ENCODE measurements at places on chromosomes 12 and 14.

- DNase-seq, result no peak
Measured at GRCh38 chr12:80195074-80195726, 95.9 kb downstream of the OTOGL start.

- DNase-seq, result no peak
Measured at GRCh38 chr12:105205322-105206048, 30.5 kb downstream of the APPL2 start.

- no peak for DNase-seq
Measured at GRCh38 chr14:20757965-20758364, 10.2 kb upstream of the EDDM3B start.

DNA sequence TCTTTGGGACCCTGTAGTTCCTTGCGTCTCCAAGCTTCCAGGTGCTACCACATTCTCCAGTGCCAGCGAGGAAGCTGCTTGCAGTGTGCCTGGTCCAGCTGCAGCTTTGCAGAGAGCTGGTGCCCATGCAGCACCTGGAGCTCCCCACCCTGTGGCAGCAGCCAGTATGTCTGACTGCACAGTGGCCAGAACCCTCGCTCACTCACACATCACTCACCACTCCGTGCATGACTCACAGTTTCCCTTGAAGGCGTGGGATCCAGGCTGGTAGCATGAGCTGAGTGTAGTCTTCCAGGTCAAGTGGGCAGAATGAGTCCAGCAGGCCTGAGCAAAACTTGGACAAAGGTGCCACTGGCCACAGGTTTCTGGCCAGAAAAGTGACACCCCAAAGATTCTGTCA is 33.6 kb downstream of the SDR9C7 start:
- DNase-seq, result no peak

- peak; percentile 34 for DNase-seq
Measured at GRCh38 chr14:90060312-90060964, 1.4 kb upstream of the KCNK13 start.

- DNase-seq, result no peak
Measured at GRCh38 chr14:45156067-45156466, 20.3 kb downstream of the FANCM start.

DNA sequence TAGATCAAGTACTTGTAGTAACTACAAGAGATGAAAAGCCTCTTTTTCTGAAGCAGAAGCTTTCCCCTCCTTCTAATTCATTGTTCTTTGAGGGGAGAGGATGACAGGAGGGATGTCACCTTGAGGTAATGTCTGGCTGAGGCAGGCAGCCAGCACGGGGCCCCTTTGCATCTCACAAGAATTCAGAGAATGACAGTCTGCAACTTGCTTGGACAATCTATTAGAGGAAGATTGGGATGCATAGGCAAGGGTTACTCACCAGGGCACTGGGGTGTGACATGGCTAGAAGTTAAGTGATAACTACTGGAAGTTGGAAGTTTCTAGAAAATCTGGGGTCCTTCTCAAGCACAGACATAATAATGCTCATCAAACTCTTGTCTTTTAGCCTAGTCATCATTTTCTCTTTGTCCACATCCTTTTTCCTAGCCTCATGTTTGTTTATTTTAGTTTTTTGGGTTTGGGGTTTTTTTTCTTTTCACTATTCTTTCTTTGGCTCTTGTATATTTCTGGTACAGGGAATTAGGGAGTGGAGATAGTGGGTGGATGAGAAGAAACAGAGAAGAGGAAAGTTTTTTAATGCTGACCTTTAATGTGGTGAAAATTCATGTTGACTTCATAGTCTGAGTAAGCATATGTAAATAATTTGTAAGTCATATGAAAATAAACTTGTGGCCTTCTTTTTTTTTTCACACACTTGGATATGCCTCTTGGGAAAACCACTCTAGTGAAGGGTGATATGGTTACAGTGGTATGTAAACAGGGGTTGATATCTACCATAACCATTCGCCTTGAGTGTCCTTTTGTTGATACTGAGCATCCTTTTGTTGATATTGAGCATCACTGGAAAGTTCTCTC is 55.1 kb downstream of the TTLL5 start:
- DNase-seq, result no peak

DNA sequence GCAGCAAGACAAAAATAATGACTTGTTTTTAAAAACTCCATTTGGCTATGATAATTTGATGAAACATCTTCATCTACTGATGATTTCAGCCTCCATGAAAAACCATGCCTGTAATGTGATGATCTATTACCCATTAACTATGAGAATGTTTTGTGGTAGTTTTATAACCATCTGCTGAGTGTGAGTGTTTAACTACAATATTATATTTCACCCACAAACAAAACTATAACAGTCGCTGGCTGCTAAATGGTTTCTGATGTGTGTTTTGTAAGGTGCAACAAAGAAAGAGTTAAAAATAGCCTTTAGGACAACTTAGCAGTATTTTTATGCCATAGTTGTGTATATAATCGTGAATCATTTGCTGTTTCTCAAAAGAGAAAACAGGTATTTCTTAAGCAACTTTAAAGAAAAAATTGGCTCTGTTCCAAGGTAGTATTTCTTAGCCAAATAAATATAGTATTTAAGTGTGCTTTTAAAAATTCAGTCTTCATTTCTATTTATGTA is 4.9 kb downstream of the PTHLH start:
- no peak for DNase-seq

DNA sequence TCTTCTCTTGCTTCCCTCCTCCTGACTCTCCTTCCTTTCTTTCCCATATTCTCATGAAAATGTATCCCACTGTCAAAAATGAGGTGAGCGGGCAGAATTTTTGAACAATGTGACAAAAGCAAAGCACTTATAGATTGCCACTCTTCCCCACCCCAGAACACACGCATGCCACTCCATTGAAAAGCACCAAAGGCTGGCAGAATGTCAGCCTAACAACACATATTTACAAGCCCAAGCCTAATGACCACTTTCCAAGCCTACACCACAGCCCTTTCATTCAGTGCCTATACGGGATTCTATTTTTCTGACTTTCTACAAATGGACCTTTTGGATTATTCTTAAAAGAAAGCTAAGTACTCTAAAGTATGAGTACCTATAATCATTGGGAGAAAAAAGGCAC is 62.9 kb upstream of the METAP2 start:
- DNase-seq, result no peak

- DNase-seq, result no peak
Measured at GRCh38 chr14:92470811-92471210, 42.8 kb upstream of the RIN3 start.

- no peak for DNase-seq
Measured at GRCh38 chr14:54749180-54749579, 153.4 kb downstream of the GCH1 start.

GRCh38 chr12:125267114-125267513 is 201.9 kb downstream of the AACS start:
- no peak for DNase-seq

- DNase-seq, result no peak
Measured at GRCh38 chr14:99990268-99991170, 74.7 kb upstream of the EVL start.

DNA sequence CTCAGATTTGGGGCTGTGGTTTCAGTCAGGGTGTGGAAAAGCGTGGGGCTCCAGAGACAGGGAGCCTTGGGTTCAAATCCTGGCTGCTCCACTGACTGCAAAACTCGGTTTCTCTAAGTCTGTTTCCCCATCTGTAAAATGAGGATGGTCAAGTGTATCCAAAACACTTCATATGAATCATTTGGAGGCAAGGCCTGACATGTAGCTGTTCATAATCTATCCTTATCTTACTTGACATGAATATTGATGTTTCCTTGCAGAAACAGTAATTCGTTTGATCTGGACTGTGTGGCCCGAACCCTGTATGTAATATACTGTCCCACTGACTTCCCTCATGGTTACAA is 1.5 kb upstream of the CCDC63 start:
- no peak for DNase-seq

- DNase-seq, result no peak
Measured at GRCh38 chr14:74601982-74602381, 10.1 kb downstream of the LTBP2 start.

GRCh38 chr14:57392830-57393229 is 2.4 kb downstream of the NAA30 start:
- no peak for DNase-seq

- no peak for DNase-seq
Measured at GRCh38 chr12:124795081-124795948, 68.3 kb downstream of the SCARB1 start.

- DNase-seq, result no peak
Measured at GRCh38 chr14:36580141-36580855, 2.1 kb downstream of the NKX2-8 start.

DNA sequence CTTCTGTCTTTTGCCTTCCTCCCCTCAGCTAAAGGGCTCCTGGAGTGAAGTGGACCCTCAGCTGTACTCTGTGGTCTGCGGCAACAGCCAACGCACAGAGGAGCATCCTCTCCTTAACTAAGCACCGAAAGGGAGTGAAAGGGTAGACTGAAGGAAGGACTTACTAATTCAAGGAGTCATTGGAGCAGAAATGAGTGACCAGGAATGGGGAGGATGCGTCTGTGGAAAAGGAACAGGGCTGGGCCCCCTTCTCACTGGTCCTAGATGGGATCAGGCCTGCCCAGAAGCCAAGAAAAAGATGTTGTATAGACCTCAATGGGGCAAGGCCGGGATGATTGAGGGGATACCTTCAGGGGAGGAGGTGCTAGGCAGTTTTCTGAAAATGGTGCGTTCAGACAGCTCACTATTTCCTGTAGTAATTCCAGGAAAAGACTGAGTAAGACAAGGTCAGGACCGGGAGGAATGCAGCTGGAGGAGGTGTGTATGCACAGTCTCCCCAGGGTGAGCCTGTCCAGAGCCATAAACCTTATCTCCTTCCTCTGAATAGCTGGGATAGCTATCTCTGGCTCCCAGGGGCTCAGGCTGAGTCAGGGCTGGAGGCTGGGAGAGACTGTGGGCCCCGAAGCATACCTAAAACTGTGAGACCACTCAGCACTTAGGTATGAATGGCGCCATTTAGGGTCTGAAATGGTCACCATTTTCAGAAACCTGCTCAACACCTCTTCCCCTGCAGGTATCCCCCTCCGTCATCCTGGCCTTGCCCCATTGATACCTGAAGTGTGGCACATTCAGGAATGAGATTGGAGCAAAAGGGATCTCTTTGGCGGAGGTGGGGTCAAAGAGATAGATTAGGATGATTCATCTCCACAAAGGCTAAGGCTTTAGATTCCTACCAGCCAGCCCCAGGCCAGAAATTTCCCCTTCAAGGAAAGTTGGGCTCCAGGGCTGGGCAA is 20.2 kb upstream of the KRT8 start:
- DNase-seq, result no peak

GRCh38 chr14:87241018-87241768 is 751.8 kb downstream of the GALC start:
- no peak for DNase-seq

DNA sequence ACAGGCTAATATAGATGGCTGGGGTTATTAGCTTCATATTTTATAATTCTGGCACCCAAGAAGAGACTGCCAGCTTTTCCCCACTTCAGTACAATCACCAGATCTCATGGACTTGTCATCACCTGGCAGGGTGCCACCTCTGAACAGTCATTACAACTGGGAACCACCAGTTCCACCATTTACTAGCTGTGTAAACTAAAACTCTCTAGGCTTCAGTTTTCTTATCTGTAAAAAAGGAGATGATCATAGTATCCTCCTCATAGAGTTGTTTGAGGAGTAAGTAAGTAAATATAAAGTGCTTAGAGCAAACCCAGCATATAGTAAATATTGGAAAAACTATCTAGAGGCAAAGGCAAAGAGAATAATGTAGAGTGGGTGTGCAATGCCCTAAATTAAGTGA is 19.3 kb downstream of the CPNE8 start:
- no peak for DNase-seq

- no peak for DNase-seq
Measured at GRCh38 chr12:65252515-65252914, 26.0 kb upstream of the MSRB3 start.

DNA sequence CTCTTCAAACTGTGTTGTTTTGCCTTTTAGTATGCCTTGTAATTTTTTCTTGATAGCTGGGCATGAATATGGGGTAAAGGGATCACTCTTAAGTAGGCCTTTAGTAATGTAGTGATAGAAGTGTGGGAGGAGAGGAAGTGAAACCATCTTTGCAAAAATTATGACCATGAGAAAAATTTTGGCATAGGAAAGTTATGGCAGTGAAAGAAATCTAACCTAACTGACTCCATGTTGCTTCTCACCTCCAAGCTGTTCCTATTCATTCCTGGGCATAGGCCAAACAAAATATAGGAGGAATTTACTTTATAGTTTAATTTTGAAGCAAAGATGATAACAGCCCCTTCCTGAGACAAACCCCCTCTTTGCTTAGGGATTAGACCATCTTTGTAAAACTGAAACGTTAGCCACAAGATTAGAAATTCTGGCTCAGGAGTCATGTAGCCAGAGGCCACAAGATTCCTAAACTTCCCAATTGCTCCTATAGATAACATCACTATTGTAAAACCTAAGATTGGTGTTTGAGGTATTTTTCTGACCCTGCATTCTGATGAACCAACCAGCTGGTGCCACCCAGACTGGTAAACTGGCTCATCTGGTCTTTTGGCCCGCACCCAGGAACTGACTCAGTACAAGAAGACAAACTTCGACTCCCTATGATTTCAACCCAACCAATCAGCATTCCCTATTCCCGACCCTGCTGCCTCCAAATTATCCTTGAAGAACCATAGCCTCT is 45.8 kb downstream of the CRADD start:
- no peak for DNase-seq

GRCh38 chr12:123050913-123051312 is 70.4 kb downstream of the ARL6IP4 start:
- no peak for DNase-seq

DNA sequence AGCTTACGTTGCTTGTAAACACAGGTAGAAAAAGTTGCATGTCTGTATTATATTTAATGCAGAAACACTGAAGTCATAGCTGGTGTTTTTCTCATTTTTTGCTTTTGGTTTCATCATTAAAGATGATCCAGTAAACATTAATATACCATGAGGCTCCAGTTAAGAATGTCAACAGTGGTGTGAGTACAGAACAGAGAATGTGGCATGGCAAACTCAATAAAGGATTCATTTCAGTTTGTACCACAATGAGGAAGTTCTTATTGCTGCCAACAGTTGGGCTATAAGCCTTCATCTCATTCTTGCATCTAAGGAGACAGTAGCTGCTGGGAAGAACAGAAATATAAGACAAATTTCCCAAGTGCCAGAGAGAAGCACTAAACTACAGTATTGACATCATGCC is 72.1 kb upstream of the ST8SIA1 start:
- no peak for DNase-seq

DNA sequence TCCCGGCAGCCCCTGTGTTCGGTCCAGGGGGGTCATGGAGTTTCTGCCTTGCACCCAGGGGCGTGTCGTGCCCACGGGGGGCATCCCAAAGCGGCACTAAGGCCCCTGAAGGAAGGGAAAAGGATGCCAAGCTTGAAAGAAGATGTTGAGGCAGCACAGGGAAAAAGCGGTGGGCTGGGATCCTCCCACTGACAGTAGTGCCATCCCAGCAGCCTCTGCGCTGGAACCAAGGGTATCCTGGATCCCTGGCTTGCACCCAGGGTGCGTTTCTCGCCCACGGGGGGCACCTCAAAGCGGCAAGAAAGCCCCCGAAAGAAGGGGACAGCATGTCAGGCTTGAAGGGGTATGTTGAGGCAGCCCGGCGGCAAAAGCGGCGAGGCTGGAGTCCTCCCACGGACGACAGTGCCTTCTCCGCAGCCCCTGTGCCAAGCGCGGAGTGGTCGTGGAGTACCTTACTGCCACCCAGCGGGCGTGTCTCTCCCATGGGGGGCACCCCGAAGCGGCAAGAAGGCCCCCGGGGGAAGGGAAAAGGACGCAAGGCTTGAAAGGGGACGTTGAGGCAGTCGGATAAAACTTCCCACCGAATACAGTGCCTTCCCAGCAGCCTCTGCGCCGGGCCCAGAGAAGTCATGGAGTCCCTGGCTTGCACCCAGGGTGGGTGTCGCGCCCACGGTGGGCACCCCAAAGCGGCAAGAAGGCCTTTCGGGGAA is 164.4 kb upstream of the ALG10B start:
- no peak for DNase-seq

- no peak for DNase-seq
Measured at GRCh38 chr12:123261196-123261595, 10.5 kb downstream of the CDK2AP1 start.
